ENCODE measurements at places on chromosomes 16 and 17. TPM values are rescaled to one million over a fixed set of nuclear protein-coding genes. Genes with fewer than 3 reads are reported as not detected.

GRCh38 chr17:29847527-29848400 is 82.3 kb downstream of the SSH2 start:
- no peaks in the 10 kb centered on the region for H3K36me3 ChIP-seq
- H3K27me3 ChIP-seq: no peaks in the 10 kb centered on the region
- no peak overlapping the region for H3K27ac ChIP-seq
- peaks cover 19% of the 10 kb centered on the region for H3K4me1 ChIP-seq
- DNase-seq: peak; percentile 32

GRCh38 chr16:82201351-82201750 is 31.3 kb upstream of the MPHOSPH6 start:
- H3K27ac ChIP-seq: no peak overlapping the region
- H3K36me3 ChIP-seq: no peaks in the 10 kb centered on the region
- H3K4me3 ChIP-seq: no peak overlapping the region
- DNase-seq: no peak
- no peaks in the 10 kb centered on the region for H3K4me1 ChIP-seq

DNA sequence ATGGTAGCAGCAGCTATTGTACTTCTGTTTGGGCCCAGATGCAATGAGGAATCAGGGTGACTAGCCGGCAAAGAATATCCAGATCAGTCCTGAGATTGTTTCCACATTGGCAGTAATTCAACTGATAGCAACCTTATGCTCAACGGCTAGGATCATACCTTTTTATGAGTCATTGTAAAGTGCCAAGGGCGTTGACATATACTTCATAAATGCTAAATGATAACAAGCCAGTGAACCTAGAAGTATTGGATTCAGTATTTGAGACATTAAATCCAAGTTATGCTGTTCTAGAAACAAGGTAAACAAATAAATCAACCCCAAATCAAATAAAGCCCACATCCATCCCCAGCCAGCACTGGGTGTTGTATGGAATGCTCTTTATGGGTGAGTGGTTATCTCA is 207.1 kb upstream of the ZFHX3 start:
- peaks cover 7% of the 10 kb centered on the region for H3K4me1 ChIP-seq
- H3K4me3 ChIP-seq: no peak overlapping the region
- no peaks in the 10 kb centered on the region for H3K36me3 ChIP-seq

The RGS9 gene
- total RNA-seq: 15.5 TPM

DNA sequence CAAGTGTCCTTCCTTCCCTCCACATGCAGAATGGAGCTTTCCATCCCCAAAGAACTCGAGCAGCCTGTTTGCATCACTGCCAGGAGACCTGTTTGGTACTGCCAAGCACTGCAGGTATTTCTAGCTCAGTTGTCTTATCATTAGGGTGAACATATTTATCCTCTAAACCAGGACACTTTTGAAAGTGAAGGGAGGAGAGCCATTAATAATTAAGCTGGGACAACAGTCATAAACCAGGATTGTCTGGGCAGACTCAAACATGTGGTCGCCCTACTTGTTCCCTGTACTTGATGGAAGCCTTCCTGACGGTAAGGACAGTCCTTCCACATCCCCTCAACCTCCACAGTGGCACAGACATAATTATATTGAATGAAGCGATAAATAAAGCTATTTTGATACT is 67.4 kb downstream of the PRKCA start:
- DNase-seq: no peak
- no peak overlapping the region for H3K4me3 ChIP-seq
- no peak overlapping the region for H3K27ac ChIP-seq
- no peaks in the 10 kb centered on the region for H3K36me3 ChIP-seq
- H3K27me3 ChIP-seq: no peaks in the 10 kb centered on the region

DNA sequence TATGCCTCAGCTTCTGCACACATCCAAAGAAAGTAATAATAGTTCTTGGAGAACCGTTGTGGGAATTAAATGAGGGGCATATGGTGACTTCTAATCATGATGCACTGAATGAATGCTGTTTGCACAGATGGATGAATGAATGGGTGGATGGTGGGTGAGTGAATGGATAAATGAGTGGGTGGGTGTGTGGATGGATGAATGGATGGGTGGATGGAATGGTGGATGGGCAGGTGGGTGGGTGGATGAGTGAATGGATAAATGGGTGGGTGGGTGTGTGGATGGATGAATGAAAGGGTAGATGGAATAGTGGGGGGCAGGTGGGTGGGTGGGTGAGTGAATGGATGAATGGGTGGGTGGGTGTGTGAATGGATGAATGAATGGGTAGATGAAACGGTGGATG is 44.9 kb upstream of the FOXF1 start:
- no peak overlapping the region for H3K27ac ChIP-seq
- H3K4me1 ChIP-seq: no peaks in the 10 kb centered on the region
- H3K36me3 ChIP-seq: no peaks in the 10 kb centered on the region
- H3K4me3 ChIP-seq: no peak overlapping the region

DNA sequence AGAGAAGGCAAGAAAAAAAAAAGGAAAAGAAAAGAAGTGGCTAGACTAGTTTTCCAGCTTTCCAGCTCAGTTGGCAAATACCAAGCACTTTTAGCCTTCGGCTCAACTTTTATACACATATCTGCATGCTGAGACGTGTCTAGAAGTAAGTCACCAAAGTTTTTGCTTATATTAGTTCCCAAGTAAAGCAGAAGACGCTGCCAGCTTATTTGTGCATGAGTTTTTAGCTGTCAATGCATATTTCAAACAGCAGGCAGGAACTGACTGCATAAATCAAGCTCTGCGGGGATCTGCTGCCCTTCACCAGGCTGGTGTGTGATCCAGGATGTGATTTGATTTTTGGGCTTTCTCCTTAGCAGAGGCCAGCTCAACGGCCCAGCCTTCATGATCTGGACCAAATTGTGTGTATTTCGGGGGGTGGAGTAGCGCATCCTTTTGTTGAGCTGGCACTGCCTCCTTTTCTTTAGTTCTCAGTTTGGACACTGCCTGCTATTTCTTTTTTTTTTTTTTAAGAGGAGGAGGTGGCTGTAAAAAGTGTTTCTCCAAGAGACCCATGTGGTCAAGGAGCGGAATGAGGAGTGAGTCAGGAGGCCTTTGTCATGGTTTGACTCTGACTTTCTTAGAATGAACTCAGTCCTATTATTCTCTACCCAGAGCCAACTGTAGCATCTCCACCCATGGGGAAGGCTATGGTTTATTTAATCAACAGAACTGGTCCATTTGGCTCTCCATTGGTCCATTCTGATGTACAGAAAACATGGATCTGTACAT is 162.6 kb upstream of the XYLT1 start:
- no peaks in the 10 kb centered on the region for H3K36me3 ChIP-seq
- H3K4me1 ChIP-seq: no peaks in the 10 kb centered on the region
- no peak overlapping the region for H3K4me3 ChIP-seq
- no peaks in the 10 kb centered on the region for H3K27me3 ChIP-seq
- no peak for DNase-seq

The OR1A1 gene
- not detected for total RNA-seq

The CACNG5 gene
- total RNA-seq: not detected

DNA sequence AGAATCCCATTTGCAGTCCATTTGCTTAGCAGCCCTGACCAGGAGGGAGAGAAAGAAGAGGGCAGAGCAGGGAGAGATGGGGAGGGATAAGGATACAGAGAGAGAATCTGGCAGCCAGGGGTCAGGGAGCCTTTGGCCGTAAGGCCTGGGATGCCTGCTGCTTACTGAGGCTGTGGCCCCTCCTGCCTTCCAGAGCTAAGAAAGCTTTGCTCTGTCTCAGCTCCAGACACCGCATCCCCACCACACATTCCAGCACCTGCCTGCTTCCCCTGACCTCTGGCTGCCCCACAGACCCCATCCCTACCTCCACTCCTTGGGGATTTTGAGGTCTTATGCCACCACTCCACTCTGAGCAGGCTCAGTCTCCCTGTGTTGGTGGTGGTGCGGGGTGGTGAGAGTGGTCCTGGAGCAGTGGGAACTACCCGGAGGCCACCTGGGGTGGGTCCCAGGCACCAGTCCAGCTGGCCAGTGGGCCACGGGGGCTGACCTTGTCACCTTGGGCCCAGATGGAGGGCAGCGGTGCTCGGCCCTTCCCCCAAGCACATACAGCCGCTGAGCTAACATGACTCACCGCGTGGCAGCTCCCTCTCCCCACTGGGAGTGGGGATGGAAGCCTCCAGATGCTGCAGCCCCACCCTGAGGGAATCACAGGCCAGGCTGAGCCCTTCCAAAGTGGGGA is 58.3 kb downstream of the RAI1 start:
- no peak overlapping the region for H3K27ac ChIP-seq
- no peak for DNase-seq
- H3K4me1 ChIP-seq: peaks cover 79% of the 10 kb centered on the region
- no peaks in the 10 kb centered on the region for H3K36me3 ChIP-seq
- H3K4me3 ChIP-seq: no peak overlapping the region
- H3K27me3 ChIP-seq: no peaks in the 10 kb centered on the region

GRCh38 chr17:8965394-8966168 is at the start of gene PIK3R5:
Gene PIK3R5 (minus strand): TSS chr17:8965707. CDS start chr17:8911494, 54,213 bp downstream.
- DNase-seq: peak; percentile 15
- no peak within 1 kb of the TSS for H3K27ac ChIP-seq
- no peaks in the 10 kb centered on the region for H3K4me1 ChIP-seq
- no peak within 1 kb of the TSS for H3K4me3 ChIP-seq

DNA sequence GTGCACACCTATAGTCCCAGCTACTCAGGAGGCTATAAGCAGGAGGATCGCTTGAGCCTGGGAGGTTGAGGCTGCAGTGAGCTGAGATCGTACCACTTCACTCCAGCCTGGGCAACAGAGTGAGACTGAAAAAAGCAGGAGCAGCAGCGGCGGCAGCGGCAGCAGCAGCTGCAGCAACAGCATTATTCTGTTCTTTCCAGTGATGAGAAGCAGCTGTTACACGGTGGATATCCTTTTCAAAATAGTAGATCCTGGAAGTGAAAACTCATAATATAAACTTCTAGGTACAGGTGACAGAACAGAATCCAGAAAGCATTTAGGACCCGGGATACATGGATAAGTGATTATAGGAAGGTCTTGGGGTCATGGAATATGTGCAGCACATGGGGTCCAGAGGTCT is 17.8 kb upstream of the HNF1B start:
- H3K4me3 ChIP-seq: no peak overlapping the region
- no peaks in the 10 kb centered on the region for H3K27me3 ChIP-seq
- H3K36me3 ChIP-seq: no peaks in the 10 kb centered on the region

The NXN gene
- 16.5 TPM for total RNA-seq

DNA sequence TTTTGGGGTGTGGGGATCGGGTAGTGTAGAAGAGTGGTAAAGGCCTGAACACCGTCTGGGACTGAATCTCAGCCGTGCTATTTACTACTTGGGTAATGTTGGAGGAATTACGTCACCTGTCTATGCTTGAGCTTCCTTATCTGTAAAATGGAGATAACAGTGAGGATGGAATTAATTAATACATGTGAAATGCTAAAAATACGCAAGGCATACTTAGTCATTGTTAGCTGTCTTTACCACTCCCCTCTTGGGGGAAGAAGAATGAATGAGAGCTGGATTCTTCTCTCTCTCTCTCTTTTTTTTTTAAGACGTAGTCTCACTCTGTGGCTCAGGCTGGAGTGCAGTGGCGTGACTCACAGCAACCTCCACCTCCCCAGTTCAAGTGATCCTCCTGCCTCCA is 41.1 kb upstream of the TANGO6 start:
- H3K27ac ChIP-seq: no peak overlapping the region
- peaks cover 7% of the 10 kb centered on the region for H3K36me3 ChIP-seq
- peaks cover 27% of the 10 kb centered on the region for H3K4me1 ChIP-seq
- DNase-seq: no peak
- no peaks in the 10 kb centered on the region for H3K27me3 ChIP-seq

- no peaks in the 10 kb centered on the region for H3K27me3 ChIP-seq
- DNase-seq: no peak
- H3K36me3 ChIP-seq: no peaks in the 10 kb centered on the region
- H3K27ac ChIP-seq: no peak overlapping the region
- no peak overlapping the region for H3K4me3 ChIP-seq
- H3K4me1 ChIP-seq: no peaks in the 10 kb centered on the region
These were observed 69.4 kb upstream of the NKD1 start for GRCh38 chr16:50478773-50479149.

The SPIRE2 gene
- 10.4 TPM for total RNA-seq

The FBXO39 gene
- 1.1 TPM for total RNA-seq

DNA sequence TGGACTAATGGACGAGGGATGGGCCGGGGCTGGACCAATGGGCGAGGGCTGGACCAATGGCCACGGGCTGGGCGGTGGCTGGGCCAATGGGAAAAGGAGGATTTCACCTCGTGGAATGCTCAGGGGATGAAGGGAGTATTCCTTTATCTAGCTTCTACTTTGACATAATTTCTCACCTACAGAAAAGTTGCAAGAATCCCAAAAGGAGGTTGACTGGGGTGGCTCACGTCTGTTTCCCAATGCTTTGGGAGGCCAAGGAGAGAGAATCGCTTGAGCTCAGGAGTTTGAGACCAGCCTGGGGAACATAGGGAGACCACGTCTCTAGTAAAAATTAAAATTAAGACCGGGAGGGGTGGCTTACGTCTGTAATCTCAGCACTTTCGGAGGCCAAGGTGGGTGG is 5.7 kb upstream of the FLYWCH1 start:
- H3K27me3 ChIP-seq: no peaks in the 10 kb centered on the region
- no peak overlapping the region for H3K4me3 ChIP-seq
- DNase-seq: no peak
- no peak overlapping the region for H3K27ac ChIP-seq
- peaks cover 16% of the 10 kb centered on the region for H3K4me1 ChIP-seq

DNA sequence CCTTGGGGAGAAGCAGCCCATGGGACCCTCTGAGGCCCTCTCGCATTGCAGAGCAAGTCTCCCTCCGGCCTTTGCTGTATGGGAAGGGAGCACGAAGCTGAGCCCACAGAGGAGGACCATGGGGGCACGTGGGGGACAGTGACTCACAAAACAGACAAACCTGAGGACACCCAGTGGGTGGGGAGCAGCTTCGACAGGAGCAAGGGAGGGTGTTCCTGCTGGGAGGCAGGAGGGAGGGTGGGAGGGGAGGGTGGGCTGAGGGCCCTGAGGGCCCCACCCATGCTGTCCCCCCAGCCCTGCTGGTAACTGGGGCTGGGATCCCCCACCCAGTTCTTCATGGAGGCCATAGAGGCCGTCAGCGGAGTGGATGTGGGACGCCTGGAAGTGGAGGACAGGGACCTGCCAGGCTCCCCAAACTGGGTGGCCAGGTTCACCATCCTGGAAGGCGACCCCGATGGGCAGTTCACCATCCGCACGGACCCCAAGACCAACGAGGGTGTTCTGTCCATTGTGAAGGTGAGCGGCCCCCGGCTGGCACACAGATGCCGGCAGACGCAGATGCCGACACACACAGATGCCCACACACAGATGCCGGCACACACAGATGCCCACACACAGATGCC is 12.5 kb downstream of the SLC22A31 start:
- no peak overlapping the region for H3K4me3 ChIP-seq
- H3K27me3 ChIP-seq: no peaks in the 10 kb centered on the region
- DNase-seq: no peak
- H3K4me1 ChIP-seq: peaks cover 10% of the 10 kb centered on the region
- no peaks in the 10 kb centered on the region for H3K36me3 ChIP-seq

- no peak for DNase-seq
- no peaks in the 10 kb centered on the region for H3K27me3 ChIP-seq
- peaks cover 15% of the 10 kb centered on the region for H3K4me1 ChIP-seq
These were observed 12.5 kb downstream of the NXN start for GRCh38 chr17:967122-967521.

GRCh38 chr17:13544292-13544691 is 57.4 kb downstream of the HS3ST3A1 start:
- no peaks in the 10 kb centered on the region for H3K36me3 ChIP-seq
- H3K4me3 ChIP-seq: no peak overlapping the region
- H3K4me1 ChIP-seq: no peaks in the 10 kb centered on the region
- H3K27me3 ChIP-seq: no peaks in the 10 kb centered on the region

- no peak overlapping the region for H3K27ac ChIP-seq
- no peaks in the 10 kb centered on the region for H3K27me3 ChIP-seq
- H3K4me3 ChIP-seq: peak overlapping the region; percentile 94
- no peaks in the 10 kb centered on the region for H3K36me3 ChIP-seq
These were observed 950 bp downstream of the KLHDC4 start for GRCh38 chr16:87764600-87765472.

Data from thyroid gland (tissue), 4 donors.